ENCODE measurements at places on chromosomes 12 and 14.

GRCh38 chr14:90408713-90409112 is 11.9 kb downstream of the CALM1 start:
- no peak for DNase-seq

DNA sequence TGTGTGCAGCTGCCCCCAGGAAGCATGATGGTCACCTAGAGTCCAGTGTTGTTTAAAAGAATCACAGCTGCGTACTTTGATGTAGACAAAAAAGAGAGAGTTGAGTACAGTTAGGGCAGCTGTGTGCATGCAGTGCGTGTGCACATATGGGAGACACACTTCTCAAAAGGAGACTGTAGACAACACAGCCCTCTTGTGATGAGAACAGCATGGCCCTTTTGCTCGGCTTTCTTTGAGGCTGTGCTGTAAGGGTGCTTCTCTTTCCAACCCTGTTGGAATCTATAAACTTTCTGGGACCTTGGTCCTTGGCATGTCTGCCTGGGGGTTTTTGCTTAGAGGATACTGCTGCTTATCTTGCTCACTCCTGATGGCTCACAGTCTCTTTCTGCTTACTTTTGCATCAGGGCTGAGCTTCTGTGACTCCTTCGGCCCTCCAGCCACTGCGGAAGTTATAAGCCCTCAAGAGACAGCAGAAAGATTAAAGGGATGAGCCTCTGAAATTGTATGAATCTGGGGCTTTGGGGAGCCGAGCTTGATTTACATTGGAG is 102.9 kb downstream of the DYRK2 start:
- no peak for DNase-seq

DNA sequence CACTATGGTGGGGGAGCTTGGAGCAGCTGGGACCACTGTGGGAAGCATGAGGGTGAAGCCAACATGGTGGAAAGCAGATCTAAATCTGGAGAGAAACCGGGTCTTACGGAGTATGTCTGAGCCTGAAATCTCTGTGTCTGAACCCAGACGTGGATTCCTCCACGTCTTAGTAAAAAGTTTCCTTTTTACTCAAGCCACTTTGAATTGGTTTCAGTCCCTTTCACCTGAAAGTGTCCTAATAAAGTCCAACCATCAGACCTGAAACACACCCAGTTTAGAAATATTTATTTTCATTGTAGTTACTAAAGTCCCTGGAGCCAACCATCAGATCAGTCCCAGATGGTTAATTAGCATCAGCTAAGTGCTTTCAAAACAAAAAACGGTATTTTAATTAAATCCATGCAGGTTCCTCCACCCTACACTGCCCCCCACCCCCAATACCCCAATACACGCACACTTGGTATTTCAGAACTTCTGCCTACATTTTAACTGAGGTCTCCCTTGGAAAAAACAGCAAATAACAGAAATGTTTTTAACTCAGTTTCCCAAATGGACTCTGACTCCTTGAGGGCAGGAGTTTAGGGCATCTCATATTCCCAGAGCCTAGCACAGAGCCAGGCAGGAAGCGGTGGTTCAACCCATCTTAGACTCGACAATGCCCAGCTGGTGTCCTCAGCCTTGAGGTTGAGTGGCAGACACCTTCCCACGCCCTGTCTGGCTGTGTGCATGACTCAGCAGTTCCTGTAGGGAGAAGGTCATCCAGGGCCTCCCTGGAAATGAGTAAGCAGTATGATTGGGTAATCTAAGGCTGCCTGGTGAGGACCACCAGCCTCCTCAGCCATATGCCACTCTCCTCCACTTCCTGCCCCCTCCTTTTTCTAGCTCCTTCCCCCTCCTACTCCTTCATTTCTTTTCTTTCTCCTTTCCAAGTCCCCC is 175.8 kb downstream of the TTC8 start:
- DNase-seq, result no peak

GRCh38 chr14:101922866-101923265 is 41.5 kb upstream of the DYNC1H1 start:
- no peak for DNase-seq

- no peak for DNase-seq
These were observed 171.2 kb upstream of the CDKN3 start for GRCh38 chr14:54225457-54226060.

DNA sequence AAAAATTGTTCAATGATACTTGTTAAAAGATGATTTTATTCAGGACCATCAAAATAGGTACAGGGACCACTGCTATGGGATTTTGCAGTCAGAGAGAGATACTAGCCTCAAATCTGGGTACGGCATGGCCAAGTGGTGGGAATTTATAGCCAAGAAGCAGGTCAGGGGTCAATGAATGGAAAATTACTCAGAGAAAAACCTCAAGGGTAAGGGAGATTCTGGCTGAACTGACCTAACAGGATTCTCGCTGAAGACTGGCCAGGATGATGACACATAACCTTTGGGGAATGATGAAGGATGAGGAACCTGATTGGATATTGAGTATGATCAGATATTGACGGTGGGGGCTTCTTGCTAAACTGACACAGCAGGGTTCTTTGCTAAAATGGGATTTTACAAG is 32.7 kb downstream of the DEPDC4 start:
- no peak for DNase-seq

DNA sequence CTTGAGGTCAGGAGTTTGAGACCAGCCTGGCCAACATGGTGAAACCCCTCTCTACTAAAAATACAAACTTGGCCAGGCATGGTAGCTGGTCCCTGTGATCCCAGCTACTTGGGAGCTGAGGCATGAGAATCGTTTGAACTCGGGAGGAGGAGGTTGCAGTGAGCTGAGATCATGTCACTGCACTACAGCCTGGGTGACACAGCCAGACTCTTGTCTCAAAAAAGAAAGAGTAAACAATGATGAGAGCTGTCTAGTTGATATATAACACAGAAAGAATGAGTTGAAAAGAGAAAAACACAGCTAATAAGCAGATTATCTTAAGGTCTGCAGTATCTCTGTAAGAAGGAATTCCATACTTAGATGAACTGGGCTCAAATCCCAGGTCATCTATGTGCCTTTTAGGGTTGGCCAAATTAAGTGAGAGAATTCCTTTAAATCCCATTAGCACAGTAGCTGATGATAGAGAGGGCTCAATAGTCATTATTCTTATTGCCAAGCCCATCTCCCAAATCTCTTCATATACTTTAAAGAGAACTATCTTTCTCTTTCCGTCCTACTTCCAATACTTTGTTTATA is 31.1 kb upstream of the STRAP start:
- no peak for DNase-seq

- DNase-seq, result no peak
These were observed 13.7 kb downstream of the SPX start for GRCh38 chr12:21539797-21540196.

DNA sequence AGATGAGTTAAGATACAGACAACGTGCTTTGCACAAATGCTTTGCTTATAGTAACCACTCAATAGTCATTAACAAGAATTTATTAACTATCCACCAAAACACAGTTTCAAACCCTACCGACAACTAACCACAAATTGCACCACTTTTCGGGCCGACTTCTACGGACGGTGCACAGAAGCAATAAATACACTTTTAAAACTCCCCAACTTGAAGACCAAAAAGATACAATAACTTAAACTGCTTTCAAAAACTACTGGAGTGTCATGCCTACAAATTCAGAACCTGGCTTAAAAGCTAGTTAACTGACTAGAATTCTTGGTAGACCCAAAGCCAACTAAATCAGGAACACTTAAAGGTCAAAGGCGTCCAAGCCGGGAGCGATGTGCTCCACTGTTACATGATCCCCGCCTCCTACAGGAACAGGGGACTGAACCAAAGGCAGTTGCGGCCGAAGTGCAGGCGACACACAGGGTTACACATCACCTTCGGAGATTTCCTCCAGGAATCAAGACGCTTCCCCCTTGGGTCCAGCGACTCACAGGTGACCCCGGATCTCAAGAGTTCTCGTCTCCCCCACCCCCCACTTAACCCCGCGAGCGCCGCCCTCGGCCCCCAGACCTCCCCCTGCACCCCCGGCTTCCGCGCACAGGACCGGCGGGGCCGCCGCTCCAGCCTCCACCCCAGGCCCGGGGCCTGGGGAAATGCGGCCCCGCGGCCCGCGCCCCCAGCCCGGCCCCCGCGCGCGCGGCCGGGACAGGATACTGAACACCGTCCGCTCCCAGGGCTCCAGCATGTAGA is 507 bp downstream of the SPTSSA start:
- peak; percentile 4 for DNase-seq

GRCh38 chr12:19643635-19644034 is 204.3 kb downstream of the AEBP2 start:
- DNase-seq, result no peak

DNA sequence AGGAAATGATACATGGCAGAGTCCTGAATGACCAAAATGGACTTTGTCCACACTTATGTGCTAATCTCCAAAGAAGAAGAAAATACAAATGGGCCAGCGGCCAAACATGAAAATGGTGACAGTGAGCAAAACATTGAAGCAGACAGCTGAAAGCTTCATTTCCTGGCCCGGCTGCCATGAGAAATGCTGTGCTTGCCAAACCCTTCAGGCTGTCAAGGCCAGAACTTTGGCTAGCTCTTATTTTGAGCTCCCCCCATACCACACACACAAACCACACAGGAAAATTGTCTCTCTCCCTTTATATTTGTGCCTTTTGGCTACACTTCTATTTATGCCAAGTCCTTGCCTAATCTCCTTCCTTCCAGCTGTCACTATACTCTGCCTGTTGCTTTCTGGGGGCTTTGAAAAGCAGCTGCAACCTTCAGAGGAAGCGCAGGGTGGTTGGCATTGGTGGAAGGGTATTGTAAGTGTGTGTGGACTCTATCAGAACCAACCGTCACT is 323.8 kb downstream of the RAD51B start:
- no peak for DNase-seq

DNA sequence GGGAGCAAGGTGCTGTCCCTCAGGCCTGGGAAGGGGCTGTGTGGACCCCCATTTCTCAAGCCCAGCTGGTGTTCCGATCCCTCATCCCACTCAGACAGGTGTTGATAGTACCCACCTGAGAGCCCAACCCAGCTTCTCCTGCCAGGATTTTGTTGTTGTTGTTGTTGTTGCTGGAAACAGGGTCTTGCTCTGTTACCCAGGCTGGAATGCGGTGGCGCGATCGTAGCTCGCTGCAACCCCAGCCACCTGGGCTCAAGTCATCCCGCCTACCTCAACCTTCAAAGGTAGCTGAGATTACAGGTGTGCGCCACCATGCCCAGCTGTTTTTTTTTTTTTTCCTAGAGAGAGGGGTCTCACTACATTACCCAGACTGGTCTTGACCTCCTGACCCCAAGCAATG is 209.9 kb downstream of the PHETA1 start:
- no peak for DNase-seq

DNA sequence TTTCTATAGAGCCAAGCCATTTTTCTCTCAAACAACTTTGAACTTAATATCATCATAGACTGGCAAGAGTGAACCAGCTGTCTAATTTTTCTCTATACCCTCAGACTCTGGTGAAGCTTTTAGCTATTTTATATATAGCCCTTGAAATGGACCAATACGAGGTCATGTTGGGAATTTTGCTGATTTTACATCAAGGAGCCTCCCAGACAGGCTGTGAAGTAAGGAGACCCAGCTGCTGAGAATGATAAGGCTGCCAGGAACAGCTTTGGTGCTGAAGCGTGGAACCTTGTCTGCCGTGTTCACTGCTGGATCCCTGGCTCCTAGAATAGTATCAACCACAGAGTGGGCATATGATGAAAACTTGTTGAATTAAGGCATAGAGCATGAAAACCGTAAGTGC is 326.2 kb upstream of the NAV3 start:
- no peak for DNase-seq

Measured in CD4-positive, alpha-beta T cell treated with Interleukin-6 at 100 ng/mL for 8 hours (primary cell).